Vagina (tissue), 2 donors: ENCODE measurements at places on chromosomes 1 and 21.
A peak's percentile ranks its signal among the peaks of the same experiment; 100 is the strongest.

GRCh38 chr1:184181044-184181443 lies 129.5 kb downstream of the TSEN15 start:
- H3K4me3 ChIP-seq: no peak overlapping the region
- H3K27ac ChIP-seq: no peak overlapping the region
- no peaks in the 10 kb centered on the region for H3K4me1 ChIP-seq
- no peaks in the 10 kb centered on the region for H3K27me3 ChIP-seq

- H3K27me3 ChIP-seq: no peaks in the 10 kb centered on the region
- H3K4me3 ChIP-seq: no peak overlapping the region
- no peak overlapping the region for H3K27ac ChIP-seq
- H3K4me1 ChIP-seq: peaks cover 20% of the 10 kb centered on the region
These were observed 8.8 kb downstream of the FCRLB start for GRCh38 chr1:161730050-161730564.

- H3K36me3 ChIP-seq: no peaks in the 10 kb centered on the region
- peak overlapping the region; percentile 73 for H3K4me3 ChIP-seq
- H3K4me1 ChIP-seq: peaks cover 18% of the 10 kb centered on the region
These were observed 305 bp upstream of the RPS6KC1 start for GRCh38 chr1:213050745-213051126.

DNA sequence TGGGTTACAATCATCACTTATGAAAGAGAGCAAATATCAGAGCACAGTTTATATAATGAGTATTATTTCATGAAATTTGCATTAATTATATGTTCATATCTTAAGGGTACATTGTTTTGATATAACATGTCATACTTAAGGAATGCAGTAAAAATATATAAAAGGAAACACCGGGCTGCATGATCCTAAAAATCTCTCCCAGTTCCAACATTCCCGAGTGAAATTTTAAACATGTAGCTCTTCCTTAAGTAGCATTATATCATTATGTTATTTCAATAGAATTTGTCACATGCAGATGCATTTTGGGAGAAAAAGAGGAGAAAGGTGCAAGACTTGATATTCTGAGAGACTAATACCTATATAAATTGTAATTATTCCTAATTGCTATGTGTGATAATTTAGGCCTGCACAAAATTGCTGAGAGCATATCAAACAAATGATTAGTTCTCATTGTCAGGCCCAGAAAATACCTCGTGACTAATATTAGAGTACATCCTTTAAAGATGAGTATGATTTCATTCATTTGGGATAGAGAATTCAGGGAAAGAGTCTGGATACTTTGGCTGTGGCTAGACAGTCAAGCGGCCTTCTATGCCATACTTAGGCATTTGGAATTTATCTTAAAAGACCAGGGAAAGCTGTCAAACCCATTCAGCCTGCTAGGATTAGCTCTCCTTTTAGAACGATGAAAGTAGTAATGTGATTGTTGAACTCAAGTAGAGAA lies 86.8 kb downstream of the ADGRL2 start:
- H3K27ac ChIP-seq: no peak overlapping the region
- H3K4me1 ChIP-seq: no peaks in the 10 kb centered on the region
- no peaks in the 10 kb centered on the region for H3K27me3 ChIP-seq
- no peak for DNase-seq

GRCh38 chr21:42319376-42319775 lies 4.2 kb upstream of the TFF3 start:
- no peak overlapping the region for H3K27ac ChIP-seq
- H3K4me1 ChIP-seq: no peaks in the 10 kb centered on the region
- H3K4me3 ChIP-seq: no peak overlapping the region
- H3K27me3 ChIP-seq: no peaks in the 10 kb centered on the region
- DNase-seq: no peak
